Mesenteric fat pad (tissue), 1 donor: ENCODE measurements at places on chromosomes 16 and 17. TPM values are rescaled to one million over a fixed set of nuclear protein-coding genes. Genes with fewer than 3 reads are reported as not detected.

DNA sequence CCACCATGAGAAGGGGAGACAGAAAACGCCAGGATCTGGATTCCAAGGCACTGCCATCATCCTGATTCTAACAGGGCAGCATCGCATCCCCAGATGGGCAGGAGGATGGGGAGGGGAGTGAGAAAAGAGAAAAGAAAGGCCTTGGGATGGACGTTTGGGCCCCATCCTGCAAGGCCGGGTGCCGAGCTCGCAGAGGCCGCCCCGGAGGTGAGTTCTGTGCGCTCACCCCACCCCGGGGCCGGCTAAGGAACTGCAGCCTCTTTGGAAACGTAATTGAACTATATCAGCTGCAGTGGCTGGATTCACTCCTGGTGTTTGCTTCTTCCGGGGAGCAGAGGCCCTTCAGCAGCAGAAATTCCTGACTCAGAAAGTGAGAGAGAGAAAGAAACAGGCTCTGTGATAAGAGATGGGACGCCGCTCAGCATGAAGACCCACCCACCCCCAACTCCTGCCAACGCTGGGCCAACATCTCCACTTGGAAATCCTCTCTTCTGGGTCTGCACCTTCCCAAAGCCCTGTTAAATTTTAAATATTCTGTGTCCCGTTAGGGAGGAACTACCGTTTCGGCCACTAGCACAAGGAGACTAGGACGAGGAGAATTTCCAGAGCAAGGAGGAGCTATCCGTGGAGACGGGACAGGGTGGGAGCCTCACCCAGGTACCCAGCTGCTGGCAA is 8.5 kb upstream of the SSTR2 start:
- DNase-seq = no peak

PCTP gene
- total RNA-seq = 22.5 TPM

DNA sequence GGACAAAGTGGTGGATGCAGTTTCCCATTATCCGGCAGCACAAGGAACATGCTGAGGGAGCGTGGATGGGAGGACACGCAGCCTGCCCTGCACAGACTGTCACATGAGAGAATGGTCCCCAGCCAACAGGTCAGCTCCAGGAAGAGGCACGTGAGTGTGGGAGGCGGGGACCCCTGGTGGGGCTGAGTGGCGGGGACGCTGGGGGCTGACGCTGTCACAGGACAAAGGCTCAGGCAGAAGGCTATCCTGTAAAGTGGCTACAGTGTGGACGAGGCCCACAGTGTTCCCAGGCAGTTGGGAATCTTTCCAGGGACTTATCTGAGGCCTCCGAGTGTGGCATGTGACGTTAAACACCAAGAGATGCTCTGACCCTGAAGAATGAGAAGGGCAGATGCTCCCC is 30.4 kb downstream of the MBTPS1 start:
- no peak for DNase-seq

TEX14 gene
- total RNA-seq = 0.10 TPM

- no peak for DNase-seq
Measured at GRCh38 chr16:2170080-2170479, 14.5 kb downstream of the TRAF7 start.

MT1F gene
- total RNA-seq = 11.8 TPM

DNA sequence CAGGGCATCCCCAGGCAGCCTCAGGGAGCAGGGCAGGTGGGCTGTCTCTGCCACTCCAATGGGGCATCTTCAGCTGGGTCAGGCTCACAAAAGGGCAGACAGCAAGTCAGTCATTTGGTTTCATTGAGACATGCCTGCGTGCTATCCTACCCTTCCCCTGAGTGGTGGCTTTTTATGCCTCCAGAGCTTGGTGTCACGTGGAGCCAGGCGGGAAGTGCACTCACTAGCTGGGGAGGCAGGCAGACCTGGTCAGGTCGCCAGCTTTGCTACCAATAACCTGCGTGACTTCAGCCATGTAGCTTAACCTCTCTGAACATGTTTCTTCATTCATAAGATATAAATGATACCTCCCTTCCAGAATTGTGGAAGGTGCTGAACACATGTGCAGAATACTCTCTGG is 415.0 kb downstream of the SOX9 start:
- DNase-seq = no peak

ATP1B2 gene
- 1.4 TPM for total RNA-seq

- DNase-seq = no peak
Measured at GRCh38 chr16:3665508-3665907, 11.0 kb downstream of the DNASE1 start.

HNF1B gene
- not detected for total RNA-seq

DNA sequence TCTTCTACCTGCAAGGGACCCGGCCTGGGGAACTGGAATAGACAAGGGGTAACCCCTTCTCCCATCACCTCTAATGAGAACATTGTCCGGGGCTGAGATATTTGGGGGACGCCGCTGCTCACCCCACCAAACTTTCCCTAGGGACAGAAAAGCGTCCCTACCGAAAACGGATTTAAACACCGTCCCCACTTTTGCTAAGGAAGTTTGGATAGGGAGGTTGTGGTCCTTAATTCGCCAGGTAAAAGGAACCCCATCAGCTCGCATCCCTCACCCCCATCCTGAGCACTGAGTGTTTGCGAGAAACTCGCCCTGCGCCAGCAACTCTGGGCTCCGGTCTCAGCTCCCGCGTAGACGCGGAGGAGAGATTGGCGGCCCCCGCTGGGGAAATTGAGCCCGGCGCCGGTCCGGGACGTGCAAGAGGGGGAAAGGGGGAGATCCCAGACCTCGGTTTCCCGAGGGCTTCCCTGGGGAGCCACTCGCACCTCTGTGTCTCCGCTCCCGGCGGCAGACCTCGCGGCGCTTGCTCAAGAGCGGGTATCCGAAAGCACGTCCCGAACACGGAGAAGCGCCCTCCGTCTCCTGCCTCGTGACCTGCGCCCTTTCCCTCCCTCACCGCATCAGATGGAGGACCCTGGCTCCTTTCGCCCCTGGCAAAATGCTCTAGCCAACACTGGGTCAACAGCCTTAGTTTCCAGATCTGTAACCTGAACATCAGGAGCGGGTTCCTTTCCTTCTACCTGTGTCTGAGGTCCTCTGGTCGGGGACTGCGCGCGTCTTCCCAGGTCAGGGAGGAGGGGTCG is 3.1 kb upstream of the SOX9 start:
- no peak for DNase-seq

PRR15L gene
- not detected for total RNA-seq

- DNase-seq = no peak
Measured at GRCh38 chr17:74738051-74738996, 1.3 kb downstream of the RAB37 start.

KRT12 gene
- not detected for total RNA-seq

- no peak for DNase-seq
Measured at GRCh38 chr17:1217089-1217385, 37.3 kb upstream of the ABR start.

- DNase-seq = no peak
Measured at GRCh38 chr17:29070781-29071180, 27.8 kb downstream of the PIPOX start.

DNA sequence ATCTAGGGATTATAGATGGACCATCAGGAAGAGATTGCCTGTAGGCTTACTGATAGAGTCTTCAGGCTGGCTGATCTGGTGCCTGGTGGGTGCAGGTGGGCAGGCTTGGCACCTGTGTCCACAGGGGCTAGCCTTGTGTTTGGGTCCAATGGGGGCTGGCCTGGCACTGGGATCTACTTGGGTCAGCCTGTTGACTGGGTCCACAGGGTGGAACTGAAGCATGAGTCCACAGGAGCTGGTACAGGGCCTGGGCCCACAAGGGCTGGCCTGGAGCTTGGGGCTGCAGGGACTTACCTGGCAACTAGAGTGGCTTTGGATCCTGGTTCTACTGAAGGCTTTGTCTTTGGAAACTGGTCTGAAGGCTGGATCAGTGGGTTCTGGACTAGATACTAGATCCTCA is 1217.7 kb downstream of the CDH11 start:
- DNase-seq = no peak

- no peak for DNase-seq
Measured at GRCh38 chr16:84751947-84752346, 52.1 kb downstream of the USP10 start.

DNA sequence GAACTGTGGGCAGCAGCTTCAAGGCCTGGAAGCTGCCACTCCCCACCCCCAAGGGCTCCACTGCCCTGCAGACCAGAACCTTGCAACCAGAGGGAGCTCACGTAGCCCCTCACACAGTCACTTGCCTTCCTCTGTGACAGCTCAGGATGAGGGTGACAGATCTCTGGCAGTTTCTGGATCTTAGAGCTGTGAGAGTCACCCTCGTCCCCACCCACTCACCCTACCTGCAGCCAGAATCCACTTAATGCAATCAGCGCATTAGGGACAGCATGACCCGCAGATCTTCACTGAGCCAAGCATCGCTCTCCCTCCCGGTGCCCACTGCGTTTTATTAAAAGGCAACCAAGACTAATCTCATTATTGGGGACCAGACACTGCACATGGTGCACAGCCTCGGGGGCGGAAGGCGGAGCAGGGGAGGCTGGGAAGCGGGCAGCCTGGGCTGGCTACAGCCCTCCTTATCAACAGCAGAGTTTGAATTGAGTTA is 3.5 kb downstream of the CYB561 start:
- DNase-seq = no peak

CD300LB gene
- total RNA-seq = 1.3 TPM

- no peak for DNase-seq
Measured at GRCh38 chr17:64087252-64088005, 42.5 kb downstream of the ERN1 start.

TBC1D3 gene
- not detected for total RNA-seq

TRIM72 gene
- total RNA-seq = 0.03 TPM

GRCh38 chr17:27525836-27526603 is 69.8 kb downstream of the KSR1 start:
- no peak for DNase-seq

DNA sequence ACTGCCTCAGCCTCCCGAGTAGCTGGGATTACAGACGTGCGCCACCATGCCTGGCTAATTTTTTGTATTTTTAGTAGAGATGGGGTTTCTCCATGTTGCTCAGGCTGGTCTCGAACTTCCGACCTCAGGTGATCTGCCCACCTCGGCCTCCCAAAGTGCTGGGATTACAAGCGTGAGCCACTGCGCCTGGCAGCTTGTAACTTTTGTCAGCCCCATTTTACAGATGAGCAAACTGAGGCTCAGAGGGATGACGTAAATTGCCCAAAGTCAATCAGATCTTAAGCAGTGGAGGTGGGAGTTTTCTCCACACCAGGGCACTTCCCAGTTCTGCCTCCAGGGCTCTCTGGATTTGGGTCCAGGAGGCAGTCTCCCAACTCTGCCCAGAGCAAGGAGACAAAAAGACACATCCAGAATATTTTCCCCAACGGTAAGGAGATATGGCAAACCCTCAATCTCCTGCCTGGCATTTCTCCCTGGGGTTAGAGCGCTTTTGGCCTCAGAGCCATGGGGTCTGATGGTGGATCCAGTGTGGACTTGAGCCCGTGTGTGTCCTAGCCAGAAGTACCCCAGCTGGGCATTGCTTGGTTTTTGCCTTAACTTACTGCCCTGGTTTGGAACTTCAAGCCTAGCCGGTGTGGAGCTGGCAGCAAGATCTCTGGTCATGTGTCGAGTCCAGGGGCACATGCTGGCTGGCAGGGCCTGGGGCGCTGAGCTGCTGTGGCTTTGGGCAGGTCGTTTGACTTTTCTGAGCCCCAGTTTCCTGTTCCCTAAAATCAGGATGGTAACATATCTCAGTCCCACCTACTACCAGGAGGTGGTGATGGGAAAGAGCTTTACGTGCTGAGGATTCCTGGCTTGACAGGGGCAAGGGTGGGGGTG is 3.4 kb downstream of the ADAM11 start:
- DNase-seq = no peak
